Caco-2 (cell line): ENCODE measurements at places on chromosomes 3 and 15. TPM values are rescaled to one million over a fixed set of nuclear protein-coding genes. Genes with fewer than 3 reads are reported as not detected.

DNA sequence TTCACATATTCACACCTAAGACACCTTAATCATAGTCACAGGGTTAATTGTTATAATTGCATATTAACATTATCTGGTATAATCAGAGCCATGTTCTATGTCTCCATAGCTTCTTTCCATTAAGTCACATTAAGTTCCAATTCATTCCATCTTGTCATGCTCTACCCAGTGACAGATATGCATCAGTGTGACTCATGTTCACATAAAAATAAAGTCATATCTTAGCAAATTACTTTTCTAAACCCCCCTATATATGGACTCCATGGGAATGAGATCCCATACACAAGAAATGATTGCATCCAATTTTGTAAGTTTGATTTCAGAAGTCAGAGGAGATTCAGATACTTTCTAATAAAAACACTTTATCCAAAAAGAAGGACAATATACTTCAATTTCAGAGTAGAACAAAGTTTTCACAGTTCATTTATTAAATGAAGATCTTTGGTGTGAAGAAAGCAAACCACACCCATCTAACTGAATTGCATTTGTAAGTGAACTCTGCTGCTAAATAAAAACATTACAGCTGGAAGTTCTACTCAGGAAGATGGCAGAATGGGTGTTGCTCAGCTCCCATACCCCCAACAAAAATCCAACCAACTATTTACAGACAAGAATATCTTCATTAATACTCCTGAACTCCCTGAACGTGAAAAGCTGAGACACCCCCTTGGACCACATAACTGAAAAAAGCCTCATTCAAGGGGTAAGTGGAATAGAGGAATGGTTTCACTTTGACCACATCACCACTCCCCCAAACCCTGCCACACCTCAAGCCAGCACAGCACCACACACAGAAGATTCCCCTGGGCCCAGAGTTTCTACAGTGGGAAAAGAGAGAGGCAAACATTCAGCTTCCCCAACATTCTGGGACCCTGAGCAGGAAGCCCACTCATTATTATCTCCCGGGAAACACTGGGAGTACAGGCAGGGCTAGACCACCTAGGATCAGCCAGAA is 27.6 kb downstream of the THBS1 start:
- no peak overlapping the region for H3K27ac ChIP-seq
- DNase-seq: no peak
- H3K4me3 ChIP-seq: no peak overlapping the region
- H3K36me3 ChIP-seq: no peaks in the 10 kb centered on the region

- DNase-seq: no peak
- no peak overlapping the region for H3K4me3 ChIP-seq
- no peak overlapping the region for H3K27ac ChIP-seq
- no peaks in the 10 kb centered on the region for H3K4me1 ChIP-seq
- no peaks in the 10 kb centered on the region for H3K36me3 ChIP-seq
Observed at GRCh38 chr3:176354843-176355242, 842.4 kb downstream of the TBL1XR1 start.

DNA sequence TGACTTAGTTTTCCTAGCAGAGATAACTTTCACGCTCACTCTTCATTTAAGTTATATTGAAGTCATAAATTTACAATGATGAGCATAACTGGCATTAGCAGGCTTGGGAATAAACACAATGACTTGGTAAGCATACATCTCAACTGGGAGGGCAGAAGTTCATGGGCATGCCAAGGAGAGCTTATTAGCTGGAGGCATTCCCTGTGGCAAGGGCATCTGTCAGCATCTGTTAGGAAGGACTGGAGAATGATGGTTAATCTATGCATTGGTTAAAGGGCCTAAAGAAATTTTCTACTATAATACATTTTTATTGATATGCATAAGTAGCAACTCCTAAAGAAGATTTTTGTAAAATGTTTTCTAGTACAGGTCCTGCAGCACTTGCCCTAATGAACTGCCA is 52.4 kb downstream of the NEK11 start:
- H3K4me3 ChIP-seq: no peak overlapping the region
- no peaks in the 10 kb centered on the region for H3K36me3 ChIP-seq
- H3K27ac ChIP-seq: no peak overlapping the region
- no peaks in the 10 kb centered on the region for H3K27me3 ChIP-seq

The LMOD3 gene
- not detected in 2 replicates for total RNA-seq

The NOX5 gene
- total RNA-seq: 0.05 TPM in 1 of 2 replicates, not detected in the other

The BCL2A1 gene
- total RNA-seq: not detected in 2 replicates

DNA sequence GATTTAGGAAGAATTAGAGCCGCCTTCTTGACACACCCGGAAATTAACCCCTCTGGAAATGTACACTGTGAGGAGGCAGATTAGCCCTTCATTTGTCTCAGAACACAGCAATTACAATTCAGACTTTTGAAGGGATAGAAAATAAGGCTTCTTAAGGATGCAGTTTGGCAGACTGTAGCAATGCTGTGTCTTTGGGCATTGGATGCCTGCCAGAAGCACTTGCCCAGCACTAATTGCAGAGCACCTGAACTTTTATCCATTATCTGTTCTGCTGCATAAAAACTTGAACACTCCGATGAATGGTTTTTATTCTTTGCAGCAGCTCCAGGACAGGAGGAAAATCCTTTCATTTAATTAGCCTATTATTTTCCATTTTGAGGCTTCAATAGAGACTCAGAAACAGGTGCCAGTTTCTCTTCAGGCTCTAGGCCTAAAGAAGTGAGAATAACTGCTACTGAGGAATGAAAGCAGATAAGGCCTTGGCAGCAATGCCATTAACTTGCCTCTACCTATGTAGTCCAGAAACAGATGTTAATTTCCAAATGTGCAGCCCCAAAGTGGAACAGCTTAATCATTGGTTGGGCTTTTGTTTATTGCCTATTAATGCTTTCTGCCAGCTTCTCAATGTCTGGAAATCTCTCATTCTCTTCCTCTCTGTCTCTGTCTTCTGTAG is 418.5 kb downstream of the NSUN3 start:
- no peaks in the 10 kb centered on the region for H3K36me3 ChIP-seq
- H3K27ac ChIP-seq: no peak overlapping the region
- DNase-seq: no peak
- H3K27me3 ChIP-seq: no peaks in the 10 kb centered on the region
- no peak overlapping the region for H3K4me3 ChIP-seq

DNA sequence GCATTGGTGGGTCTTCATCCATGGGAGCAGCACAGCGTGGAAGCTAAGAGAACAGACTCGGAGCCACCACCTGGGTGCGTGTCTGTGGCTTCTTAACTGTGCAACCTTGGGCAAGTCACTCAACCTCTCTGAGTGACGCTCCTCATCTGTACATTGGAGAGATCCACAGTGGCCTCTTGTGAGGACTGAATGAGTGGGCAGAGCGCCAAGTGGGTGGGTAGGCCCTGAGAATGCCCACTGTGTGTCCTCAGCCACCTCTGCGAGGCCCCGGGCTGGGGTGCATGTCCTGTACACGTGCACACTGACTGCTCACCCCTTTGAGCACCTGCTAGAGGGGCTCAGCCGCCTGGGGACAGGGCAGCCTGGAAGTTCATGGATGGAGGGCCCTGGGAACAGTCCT is 99.6 kb upstream of the PRR23E start:
- DNase-seq: no peak
- no peaks in the 10 kb centered on the region for H3K36me3 ChIP-seq
- no peaks in the 10 kb centered on the region for H3K4me1 ChIP-seq
- no peak overlapping the region for H3K27ac ChIP-seq
